ENCODE measurements at places on chromosomes 16 and 17. TPM values are rescaled to one million over a fixed set of nuclear protein-coding genes. Genes with fewer than 3 reads are reported as not detected.

The KRT23 gene
- not detected for total RNA-seq

DNA sequence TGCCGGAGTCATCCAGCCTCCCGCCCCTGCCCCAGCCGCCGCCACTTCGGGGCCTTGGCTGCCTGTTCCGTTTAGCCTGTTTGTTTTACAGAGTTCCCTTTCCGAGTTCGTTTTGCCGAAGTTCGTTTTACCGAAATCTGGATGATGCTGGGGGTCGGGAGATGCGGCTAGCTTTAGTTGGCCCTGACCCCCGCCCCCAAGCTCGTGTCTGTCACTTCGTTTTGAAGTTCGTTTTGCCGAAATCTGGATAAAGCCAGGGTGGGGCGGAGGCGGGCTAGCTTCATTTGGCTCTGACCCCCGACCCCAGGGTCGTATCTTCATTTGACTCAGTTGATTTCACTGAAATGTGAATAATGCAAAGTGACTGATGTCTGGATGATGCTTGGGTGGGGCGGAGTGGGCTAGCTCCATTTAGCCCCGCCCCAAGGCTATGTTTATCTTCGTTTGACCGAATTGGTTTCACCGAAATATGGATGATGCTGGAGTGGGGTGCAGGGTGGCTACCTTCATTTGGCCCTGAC, 591 bp downstream of the PSMD7 start:
- H3K27ac ChIP-seq, result peak overlapping the region; percentile 93
- peak; percentile 37 for DNase-seq
- H3K36me3 ChIP-seq, result peaks cover 32% of the 10 kb centered on the region
- H3K4me3 ChIP-seq, result peak overlapping the region; percentile 92
- no peaks in the 10 kb centered on the region for H3K27me3 ChIP-seq

- H3K4me1 ChIP-seq, result peaks cover 16% of the 10 kb centered on the region
- H3K4me3 ChIP-seq, result peak overlapping the region; percentile 4
- no peaks in the 10 kb centered on the region for H3K36me3 ChIP-seq
- no peak overlapping the region for H3K27ac ChIP-seq
- DNase-seq, result peak; percentile 27
These were observed 474.4 kb downstream of the SLC39A11 start for GRCh38 chr17:72618001-72618509.

GRCh38 chr17:32523017-32523680, 36.4 kb downstream of the CDK5R1 start:
- H3K27me3 ChIP-seq, result no peaks in the 10 kb centered on the region
- peak overlapping the region; percentile 11 for H3K4me3 ChIP-seq
- H3K27ac ChIP-seq, result peak overlapping the region; percentile 99

GRCh38 chr17:31803494-31804213, 55.4 kb downstream of the COPRS start:
- H3K4me3 ChIP-seq, result no peak overlapping the region
- no peak overlapping the region for H3K27ac ChIP-seq
- DNase-seq, result no peak
- H3K4me1 ChIP-seq, result no peaks in the 10 kb centered on the region
- no peaks in the 10 kb centered on the region for H3K27me3 ChIP-seq

DNA sequence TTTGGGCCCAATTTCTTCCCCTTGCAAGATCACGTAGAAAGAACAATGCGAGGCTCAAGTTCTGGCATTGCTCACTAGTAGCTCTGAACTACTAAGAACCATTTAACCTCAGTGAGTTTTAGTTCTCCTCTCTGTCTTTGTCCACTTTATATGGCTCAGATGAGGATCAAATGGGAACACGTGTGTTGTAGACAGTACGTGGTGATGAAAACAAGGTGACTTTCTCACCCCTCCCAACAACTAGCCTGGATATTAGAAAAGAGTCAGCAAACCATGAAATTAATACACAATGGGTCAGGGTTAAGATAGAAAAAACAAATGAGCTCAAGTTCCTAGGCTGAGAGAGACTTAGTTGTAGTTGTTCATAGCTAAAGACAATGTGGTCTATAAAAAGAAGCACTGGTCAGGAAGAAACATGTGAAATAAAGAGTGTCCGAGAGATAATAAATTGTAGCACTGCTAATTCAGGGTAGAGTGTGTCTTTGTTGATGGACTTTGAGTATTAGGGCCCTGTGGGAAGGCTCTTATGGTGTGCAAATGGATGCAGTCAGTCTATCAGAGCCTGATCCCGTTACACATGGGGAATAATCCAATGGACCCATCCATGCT, 417.0 kb downstream of the HAPSTR1 start:
- DNase-seq, result no peak
- H3K4me1 ChIP-seq, result no peaks in the 10 kb centered on the region
- H3K4me3 ChIP-seq, result no peak overlapping the region
- H3K27ac ChIP-seq, result no peak overlapping the region
- no peaks in the 10 kb centered on the region for H3K36me3 ChIP-seq
